Metanephros (tissue), 2 donors: ENCODE measurements at places on chromosomes 5 and 9. TPM values are rescaled to one million over a fixed set of nuclear protein-coding genes. Genes with fewer than 3 reads are reported as not detected.

Gene KCNIP1
- 4.7 TPM for total RNA-seq

Gene DMRTA1
- total RNA-seq = 1.3 TPM

Gene ARHGEF39
- 2.9 TPM for total RNA-seq

Gene CEP120
- total RNA-seq = 19.2 TPM

Gene TLX3
- total RNA-seq = not detected

Gene EGFLAM
- total RNA-seq = 14.2 TPM

Gene KCNV2
- total RNA-seq = not detected

Gene FCN1
- total RNA-seq = 24.3 TPM

Gene ECSCR
- 24.9 TPM for total RNA-seq

Gene FRRS1L
- total RNA-seq = 3.7 TPM

Gene SERF1A
- total RNA-seq = 9.1 TPM

Gene GABRA1
- total RNA-seq = 0.29 TPM

Gene CAMK2A
- 14.4 TPM for total RNA-seq

Gene SLC22A5
- 26.9 TPM for total RNA-seq

Gene DBH
- 1.1 TPM for total RNA-seq

Gene COL15A1
- total RNA-seq = 107 TPM

Gene OR1J2
- not detected for total RNA-seq

Gene SLC6A19
- 33.0 TPM for total RNA-seq

Gene PCDHGC4
- total RNA-seq = 9.6 TPM

Gene ZFP2
- 3.6 TPM for total RNA-seq

Gene GADD45G
- 8.6 TPM for total RNA-seq

Gene GAPT
- 1.2 TPM for total RNA-seq

Gene PROB1
- total RNA-seq = 11.2 TPM

Gene SYNPO
- total RNA-seq = 24.9 TPM

Gene NME5
- total RNA-seq = 6.9 TPM

Gene PLPP7
- 29.5 TPM for total RNA-seq

Gene MAMDC2
- 5.7 TPM for total RNA-seq

Gene PCDHB5
- total RNA-seq = 13.4 TPM

Gene SEC16A
- 48.1 TPM for total RNA-seq

Gene IL17B
- 13.8 TPM for total RNA-seq

Gene IFNB1
- not detected for total RNA-seq

Gene MAMDC4
- total RNA-seq = 10.9 TPM

Gene RASEF
- 6.1 TPM for total RNA-seq

Gene TRPM3
- 31.5 TPM for total RNA-seq

Gene C5orf46
- total RNA-seq = not detected

Gene SAP30L
- 23.4 TPM for total RNA-seq

Gene GPR21
- total RNA-seq = 7.9 TPM

Gene STC2
- total RNA-seq = 3.9 TPM

Gene PDE8B
- total RNA-seq = 5.1 TPM

Gene OGN
- total RNA-seq = 46.5 TPM

Gene NELFB
- 48.3 TPM for total RNA-seq

Gene SOX30
- total RNA-seq = 0.06 TPM
